ENCODE measurements at places on chromosomes 7 and 10. TPM values are rescaled to one million over a fixed set of nuclear protein-coding genes. Genes with fewer than 3 reads are reported as not detected.

TMEM229A gene
- not detected for polyA plus RNA-seq

LRWD1 gene
- 12.3 TPM for polyA plus RNA-seq

LBX1 gene
- not detected for polyA plus RNA-seq

CALML5 gene
- not detected for polyA plus RNA-seq

RNLS gene
- polyA plus RNA-seq, result 2.5 TPM

HELLS gene
- 1.9 TPM for polyA plus RNA-seq

IPMK gene
- polyA plus RNA-seq, result 1.1 TPM

KCNIP2 gene
- 3.0 TPM for polyA plus RNA-seq

AKR1C1 gene
- polyA plus RNA-seq, result 9.2 TPM

PPP1R17 gene
- polyA plus RNA-seq, result not detected

- no peak overlapping the region for H3K27ac ChIP-seq
- DNase-seq, result no peak
- no peak overlapping the region for H3K4me3 ChIP-seq
- H3K27me3 ChIP-seq, result no peaks in the 10 kb centered on the region
- H3K4me1 ChIP-seq, result no peaks in the 10 kb centered on the region
- H3K36me3 ChIP-seq, result no peaks in the 10 kb centered on the region
Observed at GRCh38 chr7:103114576-103115008, 34.3 kb downstream of the NAPEPLD start.

DNA sequence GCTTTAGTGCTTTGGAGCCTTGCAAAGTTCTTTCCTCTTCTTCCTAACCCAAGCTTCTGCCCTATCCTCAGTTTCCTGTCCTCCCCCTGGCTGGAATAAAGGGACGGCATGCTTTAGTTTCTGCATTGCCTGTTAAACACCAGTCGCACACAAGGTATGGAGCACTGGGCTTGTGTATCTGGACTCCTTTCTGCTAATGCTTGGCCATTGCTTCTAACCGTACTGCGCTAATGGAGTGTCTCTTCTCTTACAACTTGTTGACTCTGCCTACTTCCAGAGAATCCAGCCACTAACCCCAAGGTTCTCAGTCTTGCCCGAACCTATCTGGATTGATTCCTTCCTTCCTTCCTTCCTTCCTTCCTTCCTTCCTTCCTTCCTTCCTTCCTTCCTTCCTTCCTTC lies 120.6 kb downstream of the REEP3 start:
- H3K27ac ChIP-seq, result no peak overlapping the region
- no peak for DNase-seq
- H3K4me1 ChIP-seq, result no peaks in the 10 kb centered on the region
- H3K4me3 ChIP-seq, result no peak overlapping the region

GRCh38 chr7:94182721-94183120 lies 178.6 kb upstream of the BET1 start:
- H3K27me3 ChIP-seq, result no peaks in the 10 kb centered on the region
- no peaks in the 10 kb centered on the region for H3K4me1 ChIP-seq
- H3K4me3 ChIP-seq, result no peak overlapping the region
- no peak for DNase-seq

GRCh38 chr7:93219868-93220267 lies 6.4 kb downstream of the HEPACAM2 start:
- no peaks in the 10 kb centered on the region for H3K27me3 ChIP-seq
- no peak overlapping the region for H3K27ac ChIP-seq
- no peak for DNase-seq
- no peak overlapping the region for H3K4me3 ChIP-seq
- H3K4me1 ChIP-seq, result no peaks in the 10 kb centered on the region
- no peaks in the 10 kb centered on the region for H3K36me3 ChIP-seq

DNA sequence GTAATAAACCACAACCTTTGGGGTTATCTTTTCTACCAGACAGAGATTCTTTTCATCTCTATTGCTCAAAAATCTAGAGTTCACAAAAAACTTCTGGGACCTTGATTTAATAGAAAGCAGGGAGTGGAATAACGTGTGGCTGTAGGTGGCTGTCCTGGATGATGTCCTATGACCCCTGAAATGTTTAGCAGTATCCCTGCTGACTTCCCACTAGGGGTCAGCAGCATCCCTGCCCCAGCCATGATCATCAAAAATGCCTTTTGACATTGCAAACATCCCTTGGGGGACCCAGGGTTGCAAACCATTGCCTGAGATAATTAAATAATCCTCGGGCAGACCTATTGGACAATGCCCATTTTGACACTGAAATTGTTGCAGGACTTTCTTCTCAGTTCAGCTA lies 177.1 kb downstream of the USP6NL start:
- DNase-seq, result no peak
- H3K36me3 ChIP-seq, result no peaks in the 10 kb centered on the region
- no peaks in the 10 kb centered on the region for H3K4me1 ChIP-seq
- peaks cover 4% of the 10 kb centered on the region for H3K27me3 ChIP-seq

DNA sequence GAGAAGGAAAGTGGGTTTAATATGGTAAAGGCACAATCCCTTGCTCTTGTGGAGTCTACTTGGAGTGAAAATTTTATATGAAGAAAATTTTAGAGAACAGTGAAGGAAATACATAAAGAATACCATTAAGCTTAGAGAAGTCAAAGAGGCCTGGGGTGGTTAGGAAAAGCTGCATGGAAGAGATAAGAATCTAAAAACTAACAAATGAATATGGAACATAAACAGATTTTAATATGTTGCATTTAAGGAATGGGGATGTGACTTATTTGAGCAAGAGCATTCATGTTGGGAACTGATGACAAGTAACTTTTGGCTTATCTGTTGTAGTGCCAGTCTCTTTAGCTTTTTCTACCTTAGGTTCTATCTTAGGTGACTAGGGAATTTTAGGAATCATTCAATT lies 31.0 kb downstream of the AHR start:
- no peaks in the 10 kb centered on the region for H3K4me1 ChIP-seq
- H3K27ac ChIP-seq, result no peak overlapping the region
- peaks cover 5% of the 10 kb centered on the region for H3K36me3 ChIP-seq
- no peaks in the 10 kb centered on the region for H3K27me3 ChIP-seq
- H3K4me3 ChIP-seq, result no peak overlapping the region

DNA sequence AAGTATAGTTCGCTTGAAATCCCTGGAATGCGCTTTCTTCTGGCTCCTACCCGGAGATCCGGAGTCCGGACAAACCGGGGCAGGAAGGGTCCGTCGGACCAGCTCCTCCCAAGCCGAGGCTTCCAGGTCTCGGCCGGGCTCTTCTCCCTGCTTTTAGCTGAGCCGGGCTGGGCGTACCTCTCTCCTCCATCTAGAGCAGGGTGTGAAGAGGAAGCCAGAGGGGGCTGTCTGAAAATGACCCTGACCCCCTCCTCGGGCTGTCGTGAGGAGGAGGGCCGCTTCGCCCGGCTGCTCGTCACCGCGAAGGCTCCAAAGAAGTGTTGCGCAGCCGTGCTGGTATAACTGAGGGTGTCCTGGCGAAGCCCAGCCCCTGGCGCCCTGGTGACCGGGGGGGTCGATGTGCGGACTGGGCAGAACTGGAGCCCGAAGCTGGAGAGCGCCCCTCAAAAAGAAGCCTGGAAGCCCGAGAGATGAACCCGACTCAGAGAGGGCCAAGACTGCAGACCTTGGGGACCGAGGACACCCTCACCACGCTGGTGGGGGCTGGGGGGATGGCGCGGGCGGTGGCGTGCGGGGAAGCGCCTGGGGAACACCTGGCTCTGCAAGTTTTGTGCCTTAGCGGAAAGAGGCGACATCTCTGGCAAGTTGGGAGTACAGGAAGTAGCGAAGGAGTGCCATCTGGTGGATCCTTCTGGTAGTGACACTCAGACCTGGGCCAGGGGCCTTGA lies 5.7 kb downstream of the KAZALD1 start:
- peaks cover 11% of the 10 kb centered on the region for H3K4me1 ChIP-seq
- H3K36me3 ChIP-seq, result no peaks in the 10 kb centered on the region
- no peaks in the 10 kb centered on the region for H3K27me3 ChIP-seq
- H3K27ac ChIP-seq, result no peak overlapping the region
- peak; percentile 75 for DNase-seq

- H3K36me3 ChIP-seq, result no peaks in the 10 kb centered on the region
- H3K4me3 ChIP-seq, result no peak overlapping the region
- no peaks in the 10 kb centered on the region for H3K4me1 ChIP-seq
- H3K27me3 ChIP-seq, result no peaks in the 10 kb centered on the region
- no peak for DNase-seq
- no peak overlapping the region for H3K27ac ChIP-seq
Observed at GRCh38 chr7:116441534-116441933, 58.0 kb upstream of the CAV2 start.

DNA sequence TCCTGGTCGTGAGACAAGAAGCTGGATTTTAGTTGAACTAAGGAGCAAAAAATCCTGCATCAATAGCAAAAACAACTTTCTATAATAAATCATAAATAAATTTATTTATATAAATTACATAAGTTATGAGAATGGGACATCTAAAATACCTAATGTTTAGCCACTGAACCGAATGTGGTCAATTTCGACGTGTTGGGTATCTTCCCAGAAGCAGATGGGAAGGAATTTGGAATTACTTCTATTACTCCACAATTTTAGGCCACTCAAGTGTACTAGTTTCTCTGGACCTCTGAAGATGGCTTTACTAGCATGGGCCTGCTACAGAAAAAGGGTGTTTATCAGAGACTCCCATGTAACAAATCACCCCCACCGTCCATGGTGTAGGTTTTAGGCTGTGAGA lies 172.0 kb downstream of the PRPF18 start:
- peak overlapping the region; percentile 4 for H3K27ac ChIP-seq
- no peaks in the 10 kb centered on the region for H3K36me3 ChIP-seq
- no peak overlapping the region for H3K4me3 ChIP-seq
- no peak for DNase-seq
- H3K4me1 ChIP-seq, result no peaks in the 10 kb centered on the region

DNA sequence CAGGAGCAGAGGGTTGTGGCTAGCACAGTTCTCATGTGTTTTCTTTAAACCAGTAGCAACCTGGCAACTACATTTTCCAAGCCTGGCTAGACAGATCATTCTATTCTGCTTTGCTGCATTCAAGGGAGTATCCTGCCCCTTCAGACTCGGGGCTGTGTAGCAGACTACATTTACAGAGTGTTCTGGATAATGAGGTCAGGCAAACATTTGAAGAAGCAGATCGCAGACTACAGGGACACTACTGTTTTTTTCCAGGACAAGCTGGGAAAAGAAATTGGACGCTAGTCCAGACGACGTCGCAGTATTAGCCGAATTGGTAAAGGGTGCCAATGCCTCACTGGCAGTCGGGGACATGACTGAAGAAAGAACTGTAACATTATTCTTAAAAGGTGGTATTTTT lies 61.0 kb upstream of the PAPSS2 start:
- H3K4me3 ChIP-seq, result no peak overlapping the region
- no peaks in the 10 kb centered on the region for H3K4me1 ChIP-seq
- H3K36me3 ChIP-seq, result no peaks in the 10 kb centered on the region
- no peak for DNase-seq

DNA sequence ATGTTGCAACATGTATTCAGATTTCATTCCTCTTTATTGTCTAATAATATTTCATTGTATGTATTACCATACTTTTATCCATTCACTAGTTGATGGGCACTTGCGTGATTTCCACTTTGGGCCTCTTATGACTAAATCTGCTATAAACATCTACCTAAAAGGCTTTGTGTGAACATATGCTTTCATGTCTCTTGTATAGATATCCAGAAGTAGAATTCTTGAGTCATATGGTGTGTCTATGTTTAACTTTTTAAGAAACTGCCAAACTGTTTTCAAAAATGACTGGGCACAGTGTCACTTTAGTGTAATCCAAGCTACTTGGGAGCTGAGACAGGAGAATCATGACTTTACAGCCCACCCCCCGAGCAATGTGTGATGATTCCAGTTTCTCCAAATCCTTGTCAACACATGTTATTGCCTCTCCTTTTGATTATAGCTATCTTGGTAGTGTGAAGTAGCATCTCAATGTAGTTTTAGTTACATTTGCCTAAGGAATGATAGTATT lies 618.9 kb upstream of the C7orf33 start:
- no peak overlapping the region for H3K4me3 ChIP-seq
- no peak for DNase-seq
- no peaks in the 10 kb centered on the region for H3K4me1 ChIP-seq
- no peaks in the 10 kb centered on the region for H3K27me3 ChIP-seq
- no peak overlapping the region for H3K27ac ChIP-seq
- H3K36me3 ChIP-seq, result no peaks in the 10 kb centered on the region

GRCh38 chr7:67692425-67692824 lies 695.8 kb downstream of the TYW1 start:
- H3K4me3 ChIP-seq, result no peak overlapping the region
- H3K27me3 ChIP-seq, result no peaks in the 10 kb centered on the region
- H3K36me3 ChIP-seq, result no peaks in the 10 kb centered on the region
- no peaks in the 10 kb centered on the region for H3K4me1 ChIP-seq

DNA sequence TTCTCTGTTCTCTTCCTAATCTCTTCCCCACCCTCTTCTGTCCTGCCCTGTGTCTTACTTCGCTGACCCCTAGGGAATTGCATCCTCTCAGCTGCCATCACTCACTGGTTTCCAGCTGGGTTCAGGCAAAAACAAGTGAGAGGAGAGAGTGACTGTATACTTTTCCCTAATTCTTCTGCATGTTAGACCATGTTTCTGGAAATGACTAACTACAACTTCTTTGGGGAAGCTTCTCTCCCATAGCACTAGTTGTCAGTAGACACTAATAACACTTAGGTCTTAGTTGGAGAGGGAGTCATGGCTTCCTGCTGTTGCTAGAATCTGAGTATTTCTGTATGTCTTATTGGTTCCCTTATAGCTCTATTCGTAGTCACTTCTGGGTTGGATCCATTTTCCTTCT lies 299.0 kb upstream of the FZD1 start:
- no peaks in the 10 kb centered on the region for H3K36me3 ChIP-seq
- DNase-seq, result no peak
- no peak overlapping the region for H3K27ac ChIP-seq
- H3K27me3 ChIP-seq, result no peaks in the 10 kb centered on the region

DNA sequence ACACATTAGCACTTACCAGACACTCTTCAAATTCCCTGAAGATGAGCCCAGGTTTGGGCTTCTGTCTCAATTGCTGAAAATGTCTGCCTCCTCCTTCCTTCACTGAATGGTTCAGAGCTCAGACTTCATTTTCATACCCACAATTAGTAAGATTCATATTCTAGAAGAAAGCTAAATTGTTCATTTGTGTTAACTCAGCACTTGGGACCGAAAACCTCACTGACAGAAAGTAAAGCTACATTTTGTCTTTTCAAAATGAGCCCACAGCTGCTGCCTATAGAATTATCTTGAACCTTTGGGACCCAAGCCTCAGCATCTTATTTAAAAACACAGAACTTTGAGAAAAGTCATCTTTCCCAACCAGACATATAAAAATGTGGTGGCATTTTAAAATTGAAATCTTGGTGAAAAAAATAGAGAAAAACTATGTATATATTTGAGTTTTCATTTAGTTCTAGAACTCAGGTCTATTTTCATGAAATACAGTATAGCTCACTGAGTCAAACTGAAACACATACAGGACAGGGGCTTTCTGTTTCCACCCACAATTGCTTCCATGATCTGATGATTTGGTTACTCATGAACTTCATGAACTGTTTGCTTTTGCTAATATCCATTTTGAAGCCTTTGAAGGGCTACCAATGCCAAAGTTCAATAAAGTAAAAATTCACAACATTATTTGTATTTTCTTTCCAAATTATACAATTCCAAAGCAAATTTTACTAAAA lies 119.1 kb upstream of the PFKP start:
- H3K27me3 ChIP-seq, result no peaks in the 10 kb centered on the region
- H3K4me3 ChIP-seq, result no peak overlapping the region
- H3K27ac ChIP-seq, result no peak overlapping the region

Measured in pancreas (tissue), 10 donors.